ENCODE measurements at places on chromosomes 12 and 14. TPM values are rescaled to one million over a fixed set of nuclear protein-coding genes. Genes with fewer than 3 reads are reported as not detected.

Gene SMCO2
- total RNA-seq: not detected

DNA sequence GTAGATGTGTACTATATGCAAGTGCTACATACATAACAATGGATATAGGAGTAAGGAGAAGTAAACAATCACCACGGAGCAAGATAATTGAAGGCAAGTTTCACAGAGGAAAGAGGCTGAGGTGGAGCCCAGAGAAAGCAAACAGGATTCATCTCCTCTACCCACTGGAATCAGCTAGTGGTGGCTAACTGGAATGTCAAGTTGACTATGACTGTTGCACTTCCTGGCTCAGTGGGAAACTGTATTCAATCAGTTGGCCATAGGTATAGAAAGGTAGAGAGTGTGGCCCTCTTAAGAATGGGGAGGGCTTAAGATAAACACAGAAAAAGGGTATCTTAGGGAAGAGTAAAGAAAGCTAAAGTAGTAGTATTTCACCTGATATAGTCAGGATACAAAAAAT lies 62.4 kb downstream of the MAP4K5 start:
- no peak for DNase-seq
- peaks cover 80% of the 10 kb centered on the region for H3K36me3 ChIP-seq
- no peak overlapping the region for H3K27ac ChIP-seq
- no peaks in the 10 kb centered on the region for H3K4me1 ChIP-seq

DNA sequence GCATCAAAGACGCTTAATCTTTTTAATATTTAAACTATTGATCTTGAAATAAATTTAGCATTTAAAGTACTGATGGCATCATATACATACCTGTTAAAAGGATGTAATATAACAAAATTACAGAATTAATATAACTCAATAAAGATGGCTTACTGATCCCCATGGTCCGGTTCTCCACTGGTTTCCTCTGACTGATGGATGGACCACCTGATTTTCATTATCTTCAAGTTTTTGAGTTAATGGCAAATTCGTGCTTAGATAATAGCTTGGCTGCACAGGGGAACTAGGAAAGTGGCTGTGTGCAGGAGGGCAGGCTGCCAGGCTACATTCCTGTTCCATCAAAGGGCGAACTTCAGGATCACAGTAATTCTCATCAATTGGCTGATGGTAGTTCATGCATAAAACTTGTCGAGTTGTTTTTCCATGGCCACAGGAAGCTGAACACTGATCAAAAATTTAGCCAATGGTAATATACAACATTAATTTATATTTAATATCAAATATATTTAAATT lies 123.9 kb downstream of the ADAMTS20 start:
- H3K27ac ChIP-seq: no peak overlapping the region
- no peaks in the 10 kb centered on the region for H3K27me3 ChIP-seq
- H3K4me3 ChIP-seq: no peak overlapping the region
- H3K4me1 ChIP-seq: no peaks in the 10 kb centered on the region
- no peak for DNase-seq
- H3K36me3 ChIP-seq: no peaks in the 10 kb centered on the region

- no peak overlapping the region for H3K27ac ChIP-seq
- DNase-seq: no peak
- peaks cover 95% of the 10 kb centered on the region for H3K36me3 ChIP-seq
Observed at GRCh38 chr14:39322807-39323206, 89.1 kb downstream of the MIA2 start.

GRCh38 chr12:25550186-25550585 lies 2.9 kb downstream of the LMNTD1 start:
- no peak overlapping the region for H3K27ac ChIP-seq
- H3K4me3 ChIP-seq: no peak overlapping the region
- no peaks in the 10 kb centered on the region for H3K4me1 ChIP-seq

- H3K27me3 ChIP-seq: no peaks in the 10 kb centered on the region
- peaks cover 31% of the 10 kb centered on the region for H3K4me1 ChIP-seq
- H3K36me3 ChIP-seq: no peaks in the 10 kb centered on the region
- no peak overlapping the region for H3K27ac ChIP-seq
Observed at GRCh38 chr12:124543590-124544310, 23.7 kb downstream of the NCOR2 start.

DNA sequence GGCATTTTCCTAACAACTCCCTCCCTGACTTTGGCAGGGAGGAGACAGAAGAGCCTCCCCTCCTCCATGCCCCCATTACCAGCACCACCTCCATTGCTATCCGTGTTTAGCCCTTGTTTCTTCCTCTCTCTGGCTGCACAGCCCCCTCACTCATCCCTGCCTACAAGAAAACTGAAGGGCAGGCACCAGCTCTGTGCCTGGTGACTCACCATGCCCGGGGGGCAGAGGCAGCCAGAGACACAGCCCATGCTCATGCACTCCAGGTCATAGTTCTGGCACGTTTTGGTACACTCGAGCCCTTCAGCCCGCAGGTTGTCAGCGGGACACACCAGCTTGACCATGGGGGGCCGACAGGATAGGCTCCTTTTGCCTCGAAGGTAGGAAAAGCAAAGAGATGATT lies 80.4 kb downstream of the VWF start:
- H3K4me1 ChIP-seq: no peaks in the 10 kb centered on the region
- H3K27me3 ChIP-seq: no peaks in the 10 kb centered on the region
- no peak overlapping the region for H3K27ac ChIP-seq
- H3K36me3 ChIP-seq: peaks cover 81% of the 10 kb centered on the region

DNA sequence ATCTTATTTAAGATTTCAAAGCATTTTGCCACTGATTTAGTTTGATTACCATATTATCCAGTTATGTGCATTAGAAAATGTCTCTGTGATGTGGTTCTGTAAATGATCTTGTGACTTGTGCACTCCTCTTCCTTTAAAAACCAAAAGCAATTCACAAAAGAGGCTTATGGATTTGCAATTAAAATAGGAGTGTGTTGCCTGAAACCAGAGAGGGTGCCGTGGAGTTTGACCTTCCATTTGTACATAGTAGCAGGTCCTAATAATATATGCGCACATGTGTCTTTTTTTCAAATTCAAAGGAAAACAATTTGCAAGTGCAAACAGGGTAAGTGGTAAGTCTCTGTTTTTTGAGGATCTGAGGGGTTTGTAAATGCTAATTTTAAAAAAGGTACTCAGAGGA lies 470.9 kb downstream of the VRK1 start:
- H3K36me3 ChIP-seq: no peaks in the 10 kb centered on the region
- H3K4me1 ChIP-seq: no peaks in the 10 kb centered on the region
- no peak for DNase-seq
- H3K27me3 ChIP-seq: no peaks in the 10 kb centered on the region
- H3K27ac ChIP-seq: no peak overlapping the region

DNA sequence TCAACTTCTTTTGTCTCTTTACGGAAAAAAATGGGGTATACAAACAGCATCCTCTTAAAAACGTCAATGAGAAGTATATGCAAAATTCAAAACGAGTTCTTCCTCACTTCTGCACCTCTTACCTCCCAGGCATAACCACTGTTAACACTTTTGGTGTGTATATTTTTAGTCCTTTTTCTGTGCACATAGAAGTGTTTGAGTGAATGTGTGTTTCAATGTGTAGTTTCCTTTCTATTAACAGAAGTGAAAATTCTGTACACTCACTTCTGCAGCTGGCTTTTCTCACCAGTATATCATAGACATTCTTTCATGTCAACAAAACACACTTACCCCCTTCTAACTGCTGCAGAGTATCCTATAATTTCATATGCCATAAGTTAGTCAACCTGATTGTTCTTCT lies 5.4 kb downstream of the UBR7 start:
- H3K27ac ChIP-seq: no peak overlapping the region
- no peaks in the 10 kb centered on the region for H3K4me1 ChIP-seq
- no peak overlapping the region for H3K4me3 ChIP-seq
- peaks cover 74% of the 10 kb centered on the region for H3K36me3 ChIP-seq

- H3K4me1 ChIP-seq: peaks cover 27% of the 10 kb centered on the region
- H3K27ac ChIP-seq: peak overlapping the region; percentile 44
- no peaks in the 10 kb centered on the region for H3K36me3 ChIP-seq
- H3K27me3 ChIP-seq: no peaks in the 10 kb centered on the region
- peak overlapping the region; percentile 80 for H3K4me3 ChIP-seq
Observed at GRCh38 chr12:30795410-30796312, 40.9 kb upstream of the CAPRIN2 start.

GRCh38 chr12:110849748-110850403 lies 3.1 kb downstream of the CCDC63 start:
- peaks cover 14% of the 10 kb centered on the region for H3K27me3 ChIP-seq
- H3K36me3 ChIP-seq: no peaks in the 10 kb centered on the region
- no peak overlapping the region for H3K27ac ChIP-seq
- no peak overlapping the region for H3K4me3 ChIP-seq
- no peak for DNase-seq
- H3K4me1 ChIP-seq: no peaks in the 10 kb centered on the region

DNA sequence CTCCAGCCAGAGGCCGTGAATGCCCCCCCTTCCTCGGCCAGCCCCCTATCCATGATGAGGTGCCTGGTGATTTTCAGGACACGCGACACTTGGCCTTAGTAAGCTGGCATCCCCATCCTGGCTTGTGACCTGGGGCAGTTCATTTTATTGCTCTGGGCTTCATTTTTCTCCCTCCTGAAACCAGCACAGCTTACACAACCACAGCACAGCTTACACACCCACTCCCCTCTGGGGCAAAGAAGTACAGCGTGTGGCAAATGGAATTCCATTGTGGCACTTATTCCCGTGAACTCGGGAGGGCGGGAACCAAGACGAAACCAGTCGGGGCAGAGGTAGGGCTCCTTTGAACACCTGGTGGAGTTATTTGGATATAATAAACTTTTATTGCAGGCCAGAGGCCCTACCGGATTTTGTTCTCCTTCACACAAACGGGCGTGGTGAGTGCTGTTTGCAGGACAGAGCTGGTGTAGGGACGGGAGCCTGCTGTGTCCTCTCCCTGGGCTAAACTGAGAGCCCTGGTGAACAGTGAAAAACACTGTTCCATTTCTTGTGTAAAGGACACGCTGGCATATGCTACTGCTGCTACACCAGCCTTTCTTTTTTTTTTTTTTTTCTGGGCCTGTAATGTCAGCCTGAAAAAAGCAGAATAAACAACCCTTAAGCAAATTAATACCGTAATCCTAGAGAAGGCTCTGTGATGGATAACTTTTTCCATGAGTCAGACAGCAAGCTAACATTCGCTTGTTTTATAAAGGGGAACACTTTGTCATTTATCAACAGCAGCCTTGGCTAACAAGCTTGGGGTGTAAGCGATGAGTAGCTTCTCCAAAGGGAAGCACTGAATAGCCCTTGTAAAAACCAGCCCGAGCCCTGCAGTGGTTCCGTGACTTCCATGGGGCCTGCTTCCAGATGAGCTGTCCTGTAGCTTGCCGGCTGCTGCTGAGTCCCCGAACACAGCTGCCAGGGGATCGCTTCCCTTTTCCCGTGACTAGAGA lies 29.3 kb downstream of the CD9 start:
- DNase-seq: peak; percentile 60
- H3K27ac ChIP-seq: peak overlapping the region; percentile 88
- H3K4me3 ChIP-seq: no peak overlapping the region
- no peaks in the 10 kb centered on the region for H3K27me3 ChIP-seq
